Activated naive CD8-positive, alpha-beta T cell treated with anti-CD3 and anti-CD28 coated beads, Interleukin-2, amount 10 ng/mL, durations not matched to agents 7 days and 5 days (primary cell): ENCODE measurements at places on chromosomes 11 and 22. TPM values are rescaled to one million over a fixed set of nuclear protein-coding genes. Genes with fewer than 3 reads are reported as not detected.

DNA sequence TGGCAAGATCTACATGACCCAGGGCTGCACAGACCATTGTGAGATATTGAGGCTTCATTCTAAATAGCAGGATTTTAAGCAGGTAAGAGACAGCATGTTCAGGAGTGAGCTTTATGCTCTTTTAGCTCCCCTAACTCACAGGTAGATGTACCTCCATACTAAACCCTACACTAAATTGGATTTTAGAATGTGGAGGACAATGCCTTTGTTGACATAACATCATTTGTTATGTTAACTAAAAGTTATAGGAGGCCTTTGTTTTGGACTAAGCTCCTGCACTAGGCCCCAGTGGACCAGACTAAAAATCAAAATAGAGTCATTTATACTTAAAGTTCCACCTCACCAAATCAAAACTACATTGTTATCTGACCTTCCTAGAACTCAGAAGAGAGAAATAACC is 6.8 kb downstream of the DDIAS start:
- DNase-seq: no peak

GRCh38 chr22:38846412-38846811 is 2.6 kb upstream of the NPTXR start:
- DNase-seq: no peak

DNA sequence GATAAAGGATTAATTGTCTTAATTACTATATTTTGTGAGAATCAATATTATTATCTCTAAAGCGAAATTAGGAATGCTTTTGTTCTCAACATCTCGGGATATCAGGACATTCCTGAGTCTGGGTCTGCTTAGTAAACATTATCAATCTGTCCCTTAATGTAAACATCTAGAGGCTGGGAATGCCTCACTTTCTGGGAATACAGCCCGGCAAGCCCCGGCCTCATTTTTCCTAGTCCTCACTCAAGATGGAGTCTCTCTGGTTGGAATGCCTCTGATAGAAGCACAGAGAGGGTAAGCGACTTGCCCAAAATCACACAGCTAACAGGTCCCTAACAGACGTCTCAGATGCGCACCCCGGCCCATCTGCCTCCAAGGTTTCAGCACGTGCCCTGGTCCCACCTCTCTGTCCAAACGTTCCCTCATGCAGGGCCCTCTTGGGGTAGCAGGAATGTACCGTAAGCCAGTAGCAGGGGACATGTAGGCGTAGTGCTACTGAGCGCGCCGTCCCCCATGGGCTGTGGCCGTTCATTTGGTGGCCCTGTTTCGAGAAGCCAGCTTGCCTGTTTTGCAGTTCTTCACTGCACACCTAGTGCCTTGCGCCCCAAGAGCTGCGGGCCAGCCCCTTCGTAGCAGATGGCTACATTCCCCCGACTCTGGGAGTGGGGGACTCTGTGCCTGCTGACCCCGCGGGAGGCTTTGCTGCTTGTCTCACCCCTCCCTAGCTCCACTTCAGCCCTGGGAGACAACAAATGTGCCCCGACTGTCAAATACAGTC is 62.2 kb upstream of the FADD start:
- no peak for DNase-seq

DNA sequence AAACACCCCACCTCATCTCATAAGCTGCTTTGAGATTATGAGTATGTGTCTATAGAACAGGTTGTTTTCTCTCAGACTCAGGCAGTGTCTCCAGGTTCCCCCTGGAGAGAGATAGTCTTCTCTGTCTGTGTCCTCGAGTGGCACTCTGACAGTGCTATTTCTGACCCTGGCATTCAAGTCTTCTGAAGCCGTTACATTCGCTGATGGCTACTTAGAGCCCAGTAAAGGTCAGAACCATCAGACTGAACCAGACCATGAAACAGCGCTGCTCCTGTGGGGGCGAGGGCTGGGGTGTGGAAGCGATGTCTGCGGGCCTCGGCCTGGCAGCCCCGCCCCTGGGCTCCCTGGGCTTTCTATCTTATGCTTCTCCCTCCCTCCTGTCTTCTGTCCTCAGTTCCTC is 23.5 kb downstream of the SHISA8 start:
- DNase-seq: no peak

- DNase-seq: no peak
Measured at GRCh38 chr11:123125169-123125568, 63.2 kb upstream of the HSPA8 start.

DNA sequence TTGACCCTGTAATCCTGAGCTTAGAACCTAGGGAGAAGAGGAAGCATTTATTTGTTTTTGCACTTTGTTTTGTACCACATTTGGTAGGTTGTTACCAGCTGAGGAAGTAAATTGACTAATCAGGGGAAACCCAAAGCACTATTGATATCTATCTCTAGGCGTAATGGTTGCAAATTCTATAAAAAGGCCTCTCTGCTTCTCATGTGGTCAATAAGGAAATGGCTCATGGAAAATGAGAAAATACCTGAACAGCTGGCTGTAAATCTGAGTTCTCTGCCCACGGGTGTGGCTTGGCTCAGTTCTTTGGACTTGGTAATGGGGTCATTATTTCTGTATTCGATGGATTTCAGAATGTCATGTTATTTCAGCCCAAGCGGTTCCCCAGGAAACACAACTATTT is 42.4 kb downstream of the BARX2 start:
- no peak for DNase-seq

GRCh38 chr11:26283852-26284408 is 48.0 kb upstream of the ANO3 start:
- no peak for DNase-seq

- DNase-seq: no peak
Measured at GRCh38 chr11:83480811-83481210, 194.6 kb upstream of the CCDC90B start.

DNA sequence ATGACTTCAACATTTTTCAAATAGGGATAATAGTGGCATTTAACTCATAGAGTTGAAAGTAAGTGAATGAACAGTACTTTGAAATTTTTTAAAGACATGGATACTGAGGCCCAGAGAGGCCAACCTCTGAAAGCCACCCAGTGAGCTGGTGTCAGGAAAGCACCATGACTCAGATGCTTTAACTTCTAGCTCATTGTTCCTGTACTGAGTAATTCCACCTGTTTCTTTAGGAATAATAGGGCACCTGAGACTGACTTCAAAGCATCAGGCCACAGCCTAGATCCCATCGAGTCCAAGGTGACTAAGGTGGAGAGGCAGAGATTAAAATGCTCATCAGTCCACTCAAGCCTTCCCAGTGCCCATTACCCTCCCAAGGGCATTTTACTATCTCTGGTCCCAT is 491.8 kb upstream of the TENM4 start:
- DNase-seq: no peak

DNA sequence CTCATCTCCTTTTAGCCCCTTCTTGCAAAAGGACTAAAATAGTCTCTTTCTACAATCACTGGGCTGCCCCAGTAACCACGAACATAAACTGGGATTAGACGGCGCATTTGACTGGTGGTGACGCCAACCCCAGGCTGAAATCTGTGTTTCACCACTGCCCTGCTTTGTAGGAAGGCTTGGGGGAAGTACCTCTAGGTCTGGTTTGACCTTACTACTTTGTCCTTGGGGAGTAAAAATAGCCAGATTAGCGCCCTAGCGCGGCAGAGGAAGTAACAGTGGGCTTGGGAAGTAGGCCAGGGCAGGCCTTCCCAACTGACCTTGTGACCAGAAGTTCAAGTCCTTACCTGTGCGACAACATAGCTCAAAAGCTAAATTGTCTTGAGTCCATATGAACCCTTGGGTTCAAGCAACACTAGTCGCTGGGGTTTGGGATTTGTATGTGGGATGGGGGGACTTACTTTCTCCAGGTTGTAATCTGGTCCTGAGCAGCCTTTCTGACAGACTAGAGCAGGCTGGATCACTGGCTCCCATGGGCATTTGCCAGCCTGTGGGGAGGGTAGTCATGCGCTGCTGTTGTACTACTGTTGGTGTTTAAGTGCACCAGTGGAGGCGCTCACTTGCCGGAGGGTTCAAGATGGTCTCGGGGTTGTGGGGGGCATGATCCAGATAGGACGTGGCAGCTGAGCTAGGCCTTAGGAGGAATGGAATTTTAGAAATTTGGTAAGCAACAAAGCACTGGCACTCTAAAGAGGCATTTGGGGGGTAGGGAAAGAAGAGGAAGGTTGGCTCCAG is 953 bp upstream of the PACS1 start:
- DNase-seq: peak; percentile 57

GRCh38 chr11:77669848-77670511 is 32.4 kb upstream of the CLNS1A start:
- no peak for DNase-seq

GRCh38 chr22:50192436-50193204 is 6.9 kb downstream of the TRABD start:
- peak; percentile 65 for DNase-seq

DNA sequence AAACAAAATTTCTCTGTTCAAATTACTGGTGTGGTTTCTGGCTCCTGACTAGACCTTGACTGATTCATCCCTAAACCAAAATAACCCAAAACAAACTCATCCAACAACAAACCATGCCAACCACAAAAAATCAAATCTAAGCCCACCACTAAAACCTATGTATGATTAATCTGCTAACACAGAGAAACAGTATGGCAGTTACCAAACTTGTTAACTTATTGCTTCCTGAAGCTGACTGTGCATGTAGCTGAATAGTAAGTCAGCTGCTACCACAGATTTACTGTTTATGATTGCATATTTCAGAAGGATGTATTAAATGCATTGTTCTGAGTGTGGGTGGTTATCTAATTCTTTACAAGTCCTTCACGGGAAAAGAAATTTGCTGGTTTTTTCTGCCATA is 231.1 kb downstream of the SWAP70 start:
- no peak for DNase-seq

- DNase-seq: peak; percentile 41
Measured at GRCh38 chr11:120956710-120957495, 67.0 kb upstream of the TBCEL start.

- peak; percentile 56 for DNase-seq
Measured at GRCh38 chr11:64762674-64763525, 3.1 kb upstream of the PYGM start.

GRCh38 chr11:48011798-48012391 is 31.5 kb downstream of the PTPRJ start:
- DNase-seq: peak; percentile 48

DNA sequence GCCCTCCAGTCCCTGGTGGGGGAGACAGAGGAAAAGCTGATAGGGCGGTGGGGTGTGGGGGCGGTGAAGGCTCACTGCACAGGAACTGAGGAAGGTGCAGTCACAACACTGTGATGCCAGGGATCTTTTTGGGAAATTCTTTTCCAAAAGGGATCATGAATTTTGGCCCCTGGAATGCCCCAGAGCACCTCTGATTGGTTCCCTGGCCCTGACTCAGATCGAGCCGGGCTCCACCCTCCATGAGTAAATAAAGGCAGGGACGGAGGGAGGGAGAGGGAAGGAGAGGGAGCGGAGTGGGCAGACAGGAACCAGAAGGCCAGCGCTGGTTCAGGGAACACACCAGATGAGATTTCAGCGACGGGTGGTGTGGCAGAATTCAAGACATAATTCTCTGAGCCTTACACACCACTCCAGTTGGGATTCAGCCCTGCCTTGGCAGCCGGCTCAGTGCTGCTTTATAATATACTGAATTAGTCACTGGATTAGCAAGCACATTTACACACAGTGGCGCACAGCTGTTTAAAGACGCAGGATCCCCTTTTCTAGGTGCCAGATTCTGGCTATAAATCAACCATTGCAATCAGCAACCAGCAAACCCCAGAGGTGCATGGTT is 80.3 kb downstream of the ETS1 start:
- no peak for DNase-seq

DNA sequence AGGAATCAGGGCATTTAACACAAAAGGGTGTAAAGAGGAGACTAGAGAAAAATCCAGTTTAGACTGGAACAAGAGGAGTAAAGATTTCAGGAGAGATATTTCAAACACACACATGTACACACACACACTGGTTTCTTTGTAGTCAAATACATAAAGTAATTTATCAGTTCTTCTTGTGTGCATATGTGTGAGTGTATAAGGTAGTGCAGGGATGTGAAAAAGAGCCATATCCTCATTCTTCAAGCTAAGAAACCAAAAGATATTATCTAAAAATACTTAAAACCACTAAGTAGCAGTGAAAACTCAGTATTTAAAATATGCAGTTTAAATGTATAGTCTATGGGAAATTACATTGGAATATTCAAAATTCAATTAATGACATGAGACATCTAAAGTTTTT is 52.5 kb upstream of the CARD18 start:
- DNase-seq: no peak

DNA sequence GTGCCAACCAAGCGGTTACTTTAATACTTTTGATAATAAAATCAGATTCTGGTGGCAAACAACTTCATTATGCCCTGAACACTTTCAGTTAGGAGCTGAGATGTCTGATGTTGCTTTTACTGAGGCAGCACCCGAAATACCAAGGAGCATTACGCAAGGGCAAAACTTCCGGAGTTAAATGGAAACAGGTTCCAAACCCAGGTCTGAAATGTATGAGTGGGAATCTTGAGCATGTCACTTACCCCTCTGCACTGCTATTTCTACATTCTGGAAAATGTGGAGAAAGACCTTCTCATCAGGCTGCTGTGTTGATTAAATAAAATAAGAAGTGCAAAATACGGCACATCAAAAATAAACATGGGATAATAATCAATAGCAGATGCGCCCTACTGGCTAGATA is 315.1 kb downstream of the LARGE1 start:
- no peak for DNase-seq

DNA sequence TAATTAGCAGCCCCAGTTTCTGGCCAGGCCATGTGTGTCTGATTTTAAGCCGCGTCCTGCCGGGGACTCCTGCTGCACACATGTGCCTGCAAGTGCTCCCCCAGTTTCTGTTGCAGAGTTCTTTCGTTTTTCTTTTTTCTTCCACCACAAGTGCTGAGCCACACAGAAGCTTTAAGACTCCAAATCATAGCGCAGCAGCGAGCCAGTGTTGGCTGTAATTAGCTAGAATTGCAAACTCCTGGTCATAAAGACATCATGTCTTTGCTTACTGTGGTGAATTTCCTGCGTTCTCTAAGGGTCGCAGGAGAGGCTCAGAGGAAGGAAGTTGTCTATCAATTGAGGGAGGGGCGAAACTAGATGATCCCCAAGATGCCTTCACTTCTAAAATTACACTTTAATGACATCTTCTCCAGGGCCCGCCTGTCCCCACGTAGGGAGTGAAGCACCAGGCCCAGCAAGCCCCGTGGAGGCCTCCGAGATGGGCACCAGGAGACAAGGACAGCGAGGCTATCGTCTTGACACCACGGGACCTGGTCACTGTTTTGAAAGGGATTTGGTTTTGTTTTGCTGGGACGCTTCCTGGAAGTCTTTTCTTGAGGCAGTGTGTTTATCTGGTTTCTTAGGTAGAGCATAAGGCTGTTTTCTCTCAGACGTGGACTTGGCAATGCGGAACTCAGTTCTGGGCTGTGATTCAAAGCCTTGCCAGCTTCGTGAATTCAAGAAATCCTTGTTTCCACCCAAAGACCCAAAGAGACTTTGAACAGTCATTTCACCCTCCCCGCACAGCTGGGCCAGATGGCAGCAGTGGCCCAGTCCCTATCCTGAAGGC is 71.8 kb downstream of the UBASH3B start:
- no peak for DNase-seq

Gene PIH1D2
- not detected for total RNA-seq

Gene C11orf97
- not detected for total RNA-seq

Gene GP1BB
- not detected for total RNA-seq

Gene DMC1
- total RNA-seq: 13.2 TPM

Gene KCNK4
- not detected for total RNA-seq

Gene CRYBB2
- not detected for total RNA-seq
